HTR-8/SVneo (cell line): ENCODE measurements at places on chromosomes 11 and 22.

DNA sequence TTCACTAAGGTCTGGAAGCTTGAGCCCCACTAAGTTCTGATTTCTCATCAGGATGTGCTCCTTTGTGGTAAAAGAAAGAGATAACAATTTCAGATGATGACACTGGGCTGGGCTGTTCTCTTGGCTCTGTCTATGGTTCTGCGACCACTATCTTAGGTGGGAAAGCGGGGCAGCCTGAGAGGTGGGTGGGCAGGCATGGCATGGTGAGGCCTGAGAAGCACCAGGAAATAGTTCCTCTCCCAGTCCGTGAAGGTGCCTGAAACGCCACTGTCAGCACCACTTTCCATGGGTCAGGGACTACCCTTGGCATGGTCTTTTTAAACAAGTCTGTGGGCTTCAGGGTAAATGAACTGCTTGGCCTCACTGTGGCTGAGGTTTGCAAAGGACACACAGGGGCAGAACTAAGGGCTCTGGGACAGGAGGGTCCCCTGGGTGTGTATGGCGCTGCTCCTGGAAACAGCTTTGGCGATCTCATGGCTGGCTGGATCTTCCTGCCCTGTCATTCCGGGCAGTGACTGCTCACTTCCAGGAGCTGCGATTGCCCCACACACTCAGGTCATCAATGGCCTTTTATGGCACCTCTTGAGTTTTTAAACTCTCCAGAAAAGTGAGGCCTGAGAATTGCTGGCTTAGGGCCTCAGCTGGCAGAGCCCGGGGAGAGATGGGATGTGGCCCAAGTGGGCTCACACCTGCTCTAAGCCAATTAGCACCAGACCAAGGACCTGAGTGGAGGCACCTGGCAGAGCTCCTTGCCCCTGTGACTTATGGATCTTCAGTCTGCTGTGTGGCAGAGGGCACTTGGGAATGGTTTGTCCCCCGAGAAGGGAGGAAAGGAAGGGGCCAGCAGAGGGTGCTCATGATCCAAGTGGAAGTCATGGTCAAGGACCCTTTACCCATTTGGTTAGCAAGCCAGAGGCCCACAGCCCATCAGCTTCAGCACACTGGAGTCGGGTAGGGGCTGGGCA lies 55.6 kb upstream of the LYVE1 start:
- peak; percentile 71 for DNase-seq

- no peak for DNase-seq
These were observed 35.9 kb downstream of the MMP27 start for GRCh38 chr11:102669664-102670063.

GRCh38 chr11:120168960-120169681 lies 31.2 kb upstream of the TRIM29 start:
- DNase-seq, result peak; percentile 61

- DNase-seq, result no peak
These were observed 53.2 kb downstream of the ALX4 start for GRCh38 chr11:44256673-44257291.

- no peak for DNase-seq
These were observed 7.5 kb downstream of the LRFN4 start for GRCh38 chr11:66864172-66864901.

DNA sequence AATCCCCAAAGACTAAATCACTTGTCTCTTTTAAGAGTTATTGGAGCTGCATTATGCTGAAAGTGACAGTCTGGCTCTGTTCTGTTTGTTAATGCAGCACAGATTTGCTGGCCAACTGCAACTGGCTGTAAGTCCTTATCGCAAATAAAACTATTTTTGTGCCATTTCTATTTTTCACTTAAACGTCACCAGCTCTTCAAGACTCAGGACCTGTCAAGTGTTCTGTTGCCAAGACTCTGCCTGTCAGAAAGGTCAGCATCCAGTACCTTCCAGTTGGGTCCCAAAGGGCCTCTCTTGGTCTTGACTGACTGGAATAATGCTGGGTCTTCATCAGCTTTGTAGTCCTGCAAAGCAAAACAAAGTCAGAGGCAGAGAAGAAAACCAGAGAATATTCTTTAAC lies 45.6 kb downstream of the PITPNB start:
- DNase-seq, result no peak

- no peak for DNase-seq
These were observed 73.0 kb downstream of the TENM4 start for GRCh38 chr11:79367844-79368243.

- no peak for DNase-seq
These were observed 51.9 kb upstream of the IGSF9B start for GRCh38 chr11:134008634-134009071.

GRCh38 chr11:10805741-10806140 lies 3.0 kb downstream of the EIF4G2 start:
- no peak for DNase-seq

- DNase-seq, result no peak
These were observed 22.9 kb downstream of the USH1C start for GRCh38 chr11:17521106-17521900.

- DNase-seq, result no peak
These were observed 2.8 kb downstream of the PRG3 start for GRCh38 chr11:57378186-57378585.

GRCh38 chr22:44211256-44211945 lies 30.7 kb downstream of the PARVG start:
- DNase-seq, result no peak

DNA sequence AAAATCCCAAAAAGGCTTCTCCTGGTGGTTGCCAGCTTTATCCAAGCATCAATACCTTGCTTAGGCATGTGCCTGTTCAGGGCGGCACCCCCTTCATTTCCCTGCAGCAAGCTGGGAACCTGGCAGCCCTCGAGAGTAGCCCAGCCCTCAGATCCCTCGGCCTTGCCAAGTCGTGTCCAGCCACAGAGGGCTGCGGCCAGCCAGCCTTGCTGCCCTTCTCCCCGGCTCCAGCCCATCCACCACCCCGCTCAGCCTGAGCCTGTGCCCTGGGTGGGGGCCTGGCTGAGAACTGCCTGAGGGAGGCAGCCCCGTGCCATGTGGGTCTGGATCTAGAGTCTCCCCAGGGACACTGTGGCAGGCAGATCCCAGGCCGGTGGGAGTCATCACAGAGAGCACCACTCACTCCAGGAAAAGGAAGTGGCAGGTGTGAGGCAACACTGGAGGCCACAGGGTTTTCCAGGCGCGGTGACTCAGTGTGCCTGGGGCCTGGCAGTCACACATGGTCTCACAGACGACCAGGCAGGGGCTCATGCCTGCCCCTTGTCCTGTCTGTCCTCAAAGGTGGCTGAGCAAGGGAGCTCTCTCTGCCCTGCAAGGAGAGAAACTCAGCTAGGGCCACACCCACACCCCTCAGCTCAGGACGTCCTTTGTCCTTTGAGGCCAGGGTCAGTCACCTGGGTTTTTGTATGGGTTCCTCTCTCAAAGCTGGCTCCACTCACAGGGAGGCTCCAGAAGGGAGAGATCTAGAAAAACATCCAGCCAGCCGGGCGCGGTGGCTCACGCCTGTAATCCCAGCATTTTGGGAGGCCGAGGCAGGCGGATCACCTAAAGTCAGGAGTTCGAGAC lies 12.2 kb upstream of the CDC42BPG start:
- DNase-seq, result peak; percentile 53

GRCh38 chr11:19441288-19441687 lies 200.5 kb upstream of the E2F8 start:
- DNase-seq, result no peak

DNA sequence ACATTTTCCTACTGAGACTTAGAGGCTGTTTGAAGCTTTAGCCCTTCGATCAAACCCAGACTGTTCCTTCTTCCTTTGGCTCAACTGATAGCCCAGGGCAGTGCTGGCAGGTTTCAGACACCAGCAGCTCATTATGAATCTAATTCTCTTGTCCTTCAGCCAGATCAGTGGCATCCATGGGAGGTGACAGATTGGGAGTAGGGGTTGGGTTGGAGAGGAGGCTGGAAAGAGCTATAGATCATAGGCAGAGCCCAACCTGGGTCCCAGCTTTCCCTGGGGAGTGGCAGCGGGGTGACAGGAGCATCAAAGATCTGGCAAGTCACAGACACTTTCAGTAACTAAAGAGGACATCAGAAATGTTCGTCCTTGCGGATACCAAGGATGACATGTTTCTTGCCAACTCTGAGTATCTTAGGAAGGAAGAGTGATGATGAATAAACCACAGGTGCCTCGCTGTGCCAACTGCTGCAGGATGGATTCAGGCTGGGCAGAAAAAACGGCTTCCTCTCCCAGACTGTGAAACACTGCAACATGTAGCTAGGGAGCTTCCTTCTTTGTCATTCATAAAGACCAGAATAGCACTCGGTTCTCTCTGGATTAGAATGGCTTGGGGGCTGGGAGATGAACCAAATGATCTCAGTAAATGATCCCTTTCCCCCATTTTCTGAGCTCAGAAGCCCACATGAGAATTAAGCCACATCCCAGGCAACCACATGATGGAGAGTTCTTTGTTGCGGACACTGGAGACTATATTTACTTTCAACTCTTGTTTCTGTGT lies 19.1 kb downstream of the ABCC8 start:
- DNase-seq, result no peak

DNA sequence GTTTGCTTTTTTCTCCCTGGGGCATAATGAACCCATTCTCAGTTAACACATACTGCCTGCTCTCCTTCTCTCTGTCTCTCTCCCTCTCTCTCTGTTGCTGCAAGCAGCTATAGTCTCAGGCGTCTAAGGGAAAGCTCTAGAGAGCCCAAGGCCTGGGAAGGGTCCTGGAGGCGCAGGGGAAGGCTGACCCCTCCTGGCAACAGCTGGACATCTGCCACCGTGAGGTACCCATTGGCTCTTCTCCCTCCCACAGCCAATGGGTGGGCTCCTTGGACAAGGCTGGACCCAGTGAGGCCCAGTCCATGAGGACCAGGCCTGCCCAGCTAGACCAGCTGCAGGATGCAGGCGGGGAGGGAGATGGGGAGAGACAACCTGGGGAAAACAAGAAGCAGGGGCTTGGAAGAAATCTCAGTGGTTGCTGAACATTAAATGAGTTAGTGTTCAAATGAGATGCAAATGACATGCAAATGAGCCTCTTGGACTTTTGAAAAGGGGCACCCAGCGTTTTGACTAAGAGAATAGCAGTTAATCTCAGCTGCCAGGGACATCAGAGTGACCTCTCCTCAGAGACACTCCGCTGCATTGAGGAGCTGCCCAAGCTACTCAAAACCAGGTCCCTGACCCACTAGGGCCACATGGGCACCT lies 349.7 kb downstream of the BUD13 start:
- DNase-seq, result no peak

DNA sequence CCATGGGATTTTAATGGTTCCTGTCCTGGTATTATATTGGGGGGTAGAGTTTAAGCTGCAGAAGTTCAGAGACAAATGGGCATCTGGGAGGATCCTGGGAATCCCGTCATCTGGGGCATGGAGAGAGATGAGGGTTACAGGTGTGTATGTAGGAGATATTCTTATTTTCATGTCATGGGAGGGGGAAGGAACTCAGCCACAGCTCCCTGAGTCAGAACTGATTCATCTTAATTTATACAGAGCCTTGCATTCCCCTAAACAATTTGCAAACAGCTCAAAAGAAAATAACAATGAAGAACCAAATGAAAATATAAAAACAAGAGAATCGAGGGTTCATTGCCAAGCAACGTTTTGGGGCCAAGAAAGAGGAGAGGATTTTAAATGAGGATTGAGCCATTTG lies 155.9 kb upstream of the TBCEL start:
- no peak for DNase-seq

- no peak for DNase-seq
These were observed 217.1 kb downstream of the CSNK2A3 start for GRCh38 chr11:11135820-11136476.

DNA sequence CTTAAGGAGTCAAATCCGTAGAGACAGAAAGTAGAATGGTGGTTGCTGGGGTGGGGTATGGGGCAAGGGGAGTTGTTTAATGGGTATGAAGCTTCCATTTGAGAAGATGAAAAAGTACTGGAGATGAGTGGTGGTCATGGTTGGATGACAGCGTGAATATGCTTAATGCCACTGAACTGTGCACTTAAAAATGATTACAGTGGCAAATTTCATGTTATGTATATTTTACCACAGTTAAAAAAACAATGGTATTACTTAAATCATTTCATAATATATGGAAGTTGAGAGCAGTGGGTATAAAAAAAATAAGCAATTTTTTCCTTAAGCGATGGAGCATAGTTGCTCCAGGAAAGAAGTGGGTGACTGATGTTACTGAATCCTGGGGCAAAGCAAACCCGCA lies 67.1 kb downstream of the C22orf31 start:
- no peak for DNase-seq

GRCh38 chr22:48498526-48499331 lies 1328.9 kb downstream of the BRD1 start:
- DNase-seq, result no peak

GRCh38 chr11:126755526-126755925 lies 245.0 kb downstream of the KIRREL3 start:
- DNase-seq, result no peak

DNA sequence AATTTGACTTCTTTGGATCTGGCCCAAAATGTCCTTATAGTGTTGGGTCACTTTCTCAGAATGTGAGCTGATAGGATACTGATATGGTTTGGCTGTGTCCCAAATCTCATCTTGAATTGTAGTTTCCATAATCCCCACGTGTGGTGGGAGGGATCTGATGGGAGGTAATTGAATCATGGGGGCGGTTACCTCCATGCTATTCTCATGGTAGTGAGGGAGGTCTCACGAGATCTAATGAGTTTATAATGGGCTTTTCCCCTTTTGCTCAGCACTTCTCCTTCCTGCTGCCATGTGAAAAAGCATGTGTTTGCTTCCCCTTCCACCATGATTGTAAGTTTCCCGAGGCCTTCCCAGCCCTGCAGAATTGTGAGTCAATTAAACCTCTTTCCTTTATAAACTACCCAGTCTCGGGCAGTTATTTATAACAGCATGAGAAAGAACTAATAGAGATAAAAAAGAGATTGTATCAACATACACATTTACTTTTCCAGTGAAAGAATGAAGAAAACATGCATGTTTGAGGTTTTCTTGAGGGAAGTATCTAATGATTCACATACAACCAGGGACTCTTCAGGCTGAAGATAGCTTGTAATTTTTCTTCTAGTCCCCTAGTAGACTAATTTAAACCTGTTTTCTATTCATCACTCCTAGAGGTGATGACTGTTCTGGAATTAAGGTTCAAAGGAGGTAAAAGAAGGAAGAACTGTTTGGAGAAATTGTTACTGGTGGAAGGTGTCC lies 17.3 kb upstream of the CSTF3 start:
- DNase-seq, result no peak

GRCh38 chr11:70608568-70609470 lies 210.5 kb downstream of the CTTN start:
- DNase-seq, result no peak

- DNase-seq, result no peak
These were observed 163.8 kb downstream of the FAT3 start for GRCh38 chr11:92388380-92388779.

- DNase-seq, result no peak
These were observed 1.7 kb downstream of the APOL5 start for GRCh38 chr22:35719212-35719875.

DNA sequence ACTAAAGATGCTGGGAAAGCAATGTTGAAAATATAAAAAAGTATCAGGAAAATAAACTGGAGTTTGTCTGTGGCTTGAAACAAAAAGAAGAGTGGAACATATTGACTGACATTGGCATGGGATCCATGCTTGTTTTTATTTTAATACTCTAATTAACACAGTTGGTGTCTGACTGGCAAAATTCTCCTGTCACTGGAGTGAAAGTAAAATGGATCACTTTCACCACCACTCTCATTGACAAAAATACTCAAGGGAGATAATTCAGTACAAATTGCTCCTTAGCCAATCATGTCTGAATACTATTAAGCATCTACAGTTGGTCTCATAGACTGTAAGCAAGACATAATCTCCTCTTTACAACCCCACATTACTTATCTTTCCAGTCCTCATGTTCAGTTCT lies 101.8 kb downstream of the DCDC1 start:
- no peak for DNase-seq
